ENCODE measurements at places on chromosomes 16 and 17.

DNA sequence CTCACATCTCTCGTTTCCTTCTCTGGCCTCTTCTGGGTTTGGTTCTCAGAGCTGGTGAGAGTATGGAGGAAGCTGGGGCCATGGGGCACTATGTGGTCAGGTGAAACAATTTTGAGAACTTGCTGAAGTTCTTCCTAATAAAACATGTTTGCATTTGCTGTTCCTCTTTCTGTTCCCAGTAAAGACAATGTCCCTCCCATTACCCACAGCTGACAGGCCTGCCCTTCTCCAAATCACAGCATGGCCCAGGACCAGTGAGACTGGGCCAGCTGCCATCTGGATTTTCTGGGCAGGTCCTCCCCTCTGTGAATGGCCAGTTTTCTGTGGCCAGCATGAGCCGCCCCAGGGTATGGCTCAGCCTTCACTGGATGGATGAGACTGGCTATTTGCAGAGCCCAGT lies at the start of gene CD300H:
CD300H (minus strand) TSS at position 113 of the 400 bp plus-strand sequence.
- no peak for DNase-seq

GRCh38 chr17:9274973-9275372 lies 253.7 kb downstream of the NTN1 start:
- DNase-seq, result no peak

GRCh38 chr17:48290378-48290777 lies 139.6 kb downstream of the SKAP1 start:
- no peak for DNase-seq

- DNase-seq, result no peak
Observed at GRCh38 chr17:51322390-51323029, 62.2 kb downstream of the UTP18 start.

DNA sequence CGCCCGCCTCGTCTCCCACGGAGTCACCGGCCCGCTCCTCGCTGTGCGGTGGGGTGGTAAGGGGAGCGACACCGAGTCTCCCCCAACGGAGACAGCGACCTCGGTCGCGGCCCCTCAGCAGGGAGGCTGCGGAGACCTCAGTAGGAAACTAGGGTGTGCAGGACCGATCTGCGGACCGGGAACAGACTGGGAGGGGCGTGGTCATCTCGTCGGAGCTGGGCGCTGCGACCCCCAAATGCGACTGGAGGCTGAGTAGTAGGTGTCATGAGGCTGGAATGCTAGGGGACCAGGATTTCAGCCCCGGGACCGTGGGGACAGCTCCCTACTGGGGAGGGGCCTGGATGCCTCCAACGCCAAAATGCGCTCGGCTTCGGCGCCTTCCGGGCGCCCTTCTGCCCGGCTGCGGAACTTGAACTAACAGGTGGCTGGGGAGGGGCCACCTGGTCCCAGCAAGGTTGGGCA lies 1.3 kb downstream of the CACNG4 start:
- DNase-seq, result no peak

Measured in activated T-cell treated with anti-CD3 and anti-CD28 coated beads, Interleukin-2, amount 50 U/mL, for 48 hours (primary cell).